Osteocyte (in vitro differentiated cells): ENCODE measurements at places on chromosomes 7 and 10. TPM values are rescaled to one million over a fixed set of nuclear protein-coding genes. Genes with fewer than 3 reads are reported as not detected.
A peak's percentile ranks its signal among the peaks of the same experiment; 100 is the strongest.

RBP3 gene
- not detected in 2 replicates for total RNA-seq

- DNase-seq, result no peak
- H3K36me3 ChIP-seq, result no peaks in the 10 kb centered on the region
- H3K27ac ChIP-seq, result no peak overlapping the region
- no peaks in the 10 kb centered on the region for H3K4me1 ChIP-seq
Measured at GRCh38 chr10:33819206-33819605, 484.7 kb upstream of the NRP1 start.

GRCh38 chr7:41472427-41473125, 230.3 kb downstream of the INHBA start:
- H3K36me3 ChIP-seq, result no peaks in the 10 kb centered on the region
- peak overlapping the region; percentile 81 for H3K27ac ChIP-seq
- no peak for DNase-seq
- H3K4me1 ChIP-seq, result peaks cover 50% of the 10 kb centered on the region
- H3K4me3 ChIP-seq, result peak overlapping the region; percentile 12

PIK3CG gene
- total RNA-seq, result not detected in 2 replicates

DNA sequence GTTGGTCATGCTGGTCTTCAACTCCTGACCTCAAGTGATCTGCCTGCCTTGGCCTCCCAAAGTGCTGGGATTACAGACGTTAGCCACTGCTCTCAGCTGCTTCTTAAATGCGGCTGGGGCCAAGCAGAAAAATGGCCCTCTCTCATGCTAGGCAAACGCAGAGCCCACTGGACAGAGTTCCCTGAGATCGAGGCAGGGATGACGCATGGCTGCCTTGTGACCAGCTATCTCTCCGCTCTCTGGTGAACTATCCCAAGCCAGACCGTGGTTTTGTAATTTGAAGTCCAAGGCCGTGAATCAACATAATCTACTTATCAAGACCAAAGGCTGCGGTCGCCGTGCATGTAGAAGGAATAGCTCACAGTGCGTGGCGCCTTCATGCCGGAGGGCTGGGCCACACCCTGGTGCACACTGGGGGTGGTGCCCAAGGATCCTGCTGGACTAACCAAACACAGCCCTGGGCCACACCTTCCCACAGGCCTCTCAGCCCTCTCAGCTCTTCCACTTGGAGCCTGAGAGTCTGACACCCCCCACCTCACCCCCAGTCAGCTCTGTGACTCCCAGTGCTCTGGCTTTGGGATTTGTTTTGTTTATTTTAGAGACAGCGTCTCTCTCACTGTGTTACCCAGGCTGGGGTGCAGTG, 88.1 kb upstream of the CUX1 start:
- DNase-seq, result no peak
- no peaks in the 10 kb centered on the region for H3K36me3 ChIP-seq
- H3K27me3 ChIP-seq, result peaks cover 8% of the 10 kb centered on the region

CPEB3 gene
- 1.9 and 2.0 TPM in 2 replicates for total RNA-seq

GRCh38 chr7:98276241-98276761, 5.2 kb upstream of the BRI3 start:
- H3K4me1 ChIP-seq, result peaks cover 8% of the 10 kb centered on the region
- no peaks in the 10 kb centered on the region for H3K36me3 ChIP-seq
- H3K27ac ChIP-seq, result no peak overlapping the region
- no peak for DNase-seq
- no peaks in the 10 kb centered on the region for H3K27me3 ChIP-seq

DNA sequence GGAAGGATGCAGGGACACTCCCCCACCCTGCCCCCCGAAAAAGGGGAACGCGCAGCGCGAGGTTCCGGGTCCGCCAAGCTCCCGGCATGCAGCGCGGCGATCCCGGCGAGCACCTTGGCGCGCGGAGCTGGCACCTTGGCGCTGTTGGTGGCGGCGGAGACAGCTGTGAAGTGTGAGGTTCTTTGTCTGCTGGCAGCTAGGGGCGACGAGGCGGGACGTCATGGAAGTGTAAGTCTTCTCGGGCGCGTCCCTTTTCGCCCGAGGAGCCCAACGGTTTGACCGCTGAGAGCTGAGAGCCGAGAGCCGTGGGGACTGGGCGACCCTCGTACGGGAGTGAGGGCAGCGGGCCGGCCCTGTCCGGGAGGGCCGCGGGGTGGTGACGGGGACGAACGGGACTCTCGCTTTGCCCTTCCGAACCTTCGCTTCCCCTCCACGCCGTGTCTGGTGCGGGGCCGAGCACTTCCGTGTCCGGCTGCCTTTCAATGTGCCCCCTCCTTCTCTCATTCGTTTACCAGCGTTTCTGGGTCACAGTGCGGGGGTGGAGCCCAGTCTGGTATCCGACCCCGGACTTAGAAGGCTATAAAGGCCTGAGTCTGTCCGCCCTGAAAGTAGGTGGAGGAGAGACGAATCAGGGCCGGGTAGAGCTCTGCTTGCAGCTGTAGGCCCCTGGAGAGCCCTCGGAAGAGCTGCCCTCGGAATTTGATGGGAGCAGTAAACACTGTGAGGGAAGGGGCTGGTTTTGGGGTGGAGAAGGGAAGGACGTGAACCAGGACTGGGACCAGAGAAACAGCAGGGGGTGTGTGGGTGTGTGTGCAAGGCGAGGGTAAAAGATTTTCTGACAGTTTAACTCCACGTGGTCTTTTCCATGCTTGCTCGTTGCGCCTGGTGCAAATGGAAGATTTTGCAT, at the start of gene CRCP:
Gene CRCP, plus strand, starts transcription at position 105 of the 907 bp plus-strand sequence. Its CDS starts 116 bp downstream, at position 221.
- peak within 1 kb of the TSS; percentile 100 for H3K4me3 ChIP-seq
- DNase-seq, result peak; percentile 90
- no peaks in the 10 kb centered on the region for H3K27me3 ChIP-seq
- H3K27ac ChIP-seq, result peak within 1 kb of the TSS; percentile 97
- H3K4me1 ChIP-seq, result peaks cover 30% of the 10 kb centered on the region

DNA sequence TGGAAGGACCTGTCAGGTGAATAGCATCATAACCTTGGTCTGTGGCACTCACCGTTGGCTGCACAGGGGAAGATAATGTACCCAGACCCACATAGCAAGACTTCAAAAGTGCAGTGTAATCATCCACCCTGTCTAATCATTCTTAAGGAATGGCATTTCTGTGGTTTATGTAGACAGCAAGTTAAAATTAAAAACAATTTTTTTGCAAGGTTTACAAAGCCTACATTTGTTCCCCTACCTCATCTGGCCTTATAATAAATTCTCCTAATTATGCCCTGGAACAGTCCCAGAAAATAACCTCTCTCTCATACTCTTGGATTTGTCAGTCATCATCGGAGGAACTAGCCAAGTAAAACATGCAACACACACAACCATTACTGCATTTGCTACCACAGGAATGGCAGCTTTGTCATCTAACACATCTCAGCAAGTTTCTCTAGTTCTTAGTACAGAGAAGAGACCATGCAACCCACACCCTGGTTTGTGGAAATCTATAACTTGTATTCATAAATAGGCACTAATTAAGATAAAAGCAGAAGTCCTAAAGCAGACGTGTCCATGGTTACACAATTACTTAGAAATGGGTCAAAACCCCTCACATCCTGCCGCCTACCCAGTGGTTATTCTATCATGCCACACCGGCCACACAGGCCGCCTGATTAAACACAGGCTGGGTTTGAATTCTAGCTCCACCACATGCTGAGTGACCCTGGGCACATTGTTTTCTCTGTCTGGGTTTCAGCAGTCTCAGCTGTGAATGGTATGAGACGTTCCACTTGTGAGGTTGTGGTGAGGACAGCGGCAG, 19.1 kb downstream of the ABLIM1 start:
- H3K27me3 ChIP-seq, result peaks cover 7% of the 10 kb centered on the region
- H3K4me1 ChIP-seq, result peaks cover 33% of the 10 kb centered on the region
- H3K27ac ChIP-seq, result peak overlapping the region; percentile 39
- H3K4me3 ChIP-seq, result no peak overlapping the region
- no peaks in the 10 kb centered on the region for H3K36me3 ChIP-seq

DNA sequence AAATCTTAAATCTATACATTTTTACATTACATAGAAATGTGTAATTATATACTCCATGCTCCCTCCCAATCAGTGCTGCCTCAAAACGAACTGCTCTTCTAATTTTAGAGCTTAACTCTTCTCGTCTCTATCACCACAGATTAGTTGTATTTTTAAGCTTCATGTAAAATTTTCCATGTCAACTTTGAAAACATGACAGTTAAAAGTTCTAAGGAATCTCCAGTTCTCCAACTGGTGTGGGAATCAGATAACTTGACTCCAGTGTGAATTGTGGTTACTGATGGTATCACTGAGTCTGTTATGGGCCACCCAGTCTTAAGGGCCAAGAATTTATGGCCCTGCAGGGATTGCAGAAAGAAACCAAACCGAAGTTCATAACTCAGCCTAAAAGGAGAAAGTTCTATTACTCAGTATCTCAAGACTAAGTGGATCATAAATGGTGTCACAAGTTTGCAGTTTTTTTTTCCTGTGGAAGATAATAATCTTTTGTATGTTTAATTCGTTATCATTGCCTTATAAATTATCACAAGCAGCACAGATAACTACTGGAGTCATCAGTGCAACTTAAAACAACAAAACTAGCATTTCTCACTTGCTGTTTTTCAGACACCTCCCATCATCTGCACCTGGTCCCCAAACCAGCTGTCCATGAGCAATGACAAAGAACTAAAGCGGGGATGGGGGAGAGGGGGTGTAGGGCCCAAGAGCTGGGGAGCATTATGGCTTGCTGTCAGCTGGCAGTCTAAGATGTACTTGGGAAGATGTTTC, 31.5 kb upstream of the KMT2E start:
- no peaks in the 10 kb centered on the region for H3K27me3 ChIP-seq
- H3K36me3 ChIP-seq, result peaks cover 7% of the 10 kb centered on the region
- DNase-seq, result no peak

PDZD7 gene
- 1.9 and 2.1 TPM in 2 replicates for total RNA-seq

DNA sequence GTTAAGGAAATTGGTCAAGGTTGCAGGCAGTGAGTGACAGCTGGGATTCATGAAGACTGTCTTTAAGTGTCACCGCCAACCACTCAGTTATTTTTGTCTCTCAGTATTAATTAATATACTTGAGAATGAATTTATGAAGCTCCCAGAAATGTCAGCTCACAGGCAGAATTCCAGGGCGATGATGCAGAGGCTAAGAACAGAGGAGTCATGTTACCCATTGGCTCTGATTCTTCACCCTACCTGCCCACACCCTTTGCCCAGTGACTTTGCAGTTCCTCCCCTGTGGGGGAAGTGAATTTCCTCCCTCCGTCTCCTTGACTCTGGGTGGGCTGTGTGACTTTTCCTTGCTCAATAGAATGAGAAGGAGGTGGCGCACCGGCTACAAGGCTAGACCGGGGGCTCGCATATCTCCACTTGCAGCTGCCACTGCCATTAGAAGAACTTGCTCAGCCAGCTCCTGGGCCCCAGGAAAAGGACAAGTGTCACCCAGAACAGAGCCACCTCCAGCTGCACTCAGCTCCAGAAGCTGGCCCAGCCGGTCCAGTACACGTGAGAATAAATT, 157.1 kb upstream of the PRKCQ start:
- peaks cover 35% of the 10 kb centered on the region for H3K4me1 ChIP-seq
- DNase-seq, result no peak
- no peaks in the 10 kb centered on the region for H3K36me3 ChIP-seq

GRCh38 chr7:96347471-96347870, 25.6 kb upstream of the SLC25A13 start:
- no peak overlapping the region for H3K4me3 ChIP-seq
- peaks cover 5% of the 10 kb centered on the region for H3K4me1 ChIP-seq
- no peaks in the 10 kb centered on the region for H3K36me3 ChIP-seq

TMUB1 gene
- total RNA-seq, result 26.1 and 30.0 TPM in 2 replicates

GRCh38 chr7:70619659-70620058, 512.3 kb upstream of the GALNT17 start:
- H3K27me3 ChIP-seq, result no peaks in the 10 kb centered on the region
- H3K4me3 ChIP-seq, result no peak overlapping the region
- DNase-seq, result no peak
- H3K27ac ChIP-seq, result no peak overlapping the region
- peaks cover 2% of the 10 kb centered on the region for H3K36me3 ChIP-seq
- H3K4me1 ChIP-seq, result peaks cover 15% of the 10 kb centered on the region

PKD1L1 gene
- 0.05 and 0.13 TPM in 2 replicates for total RNA-seq

EPO gene
- total RNA-seq, result not detected in 2 replicates

GRCh38 chr7:123012435-123012834, 16.9 kb upstream of the TAS2R16 start:
- H3K4me1 ChIP-seq, result no peaks in the 10 kb centered on the region
- no peak overlapping the region for H3K4me3 ChIP-seq
- H3K36me3 ChIP-seq, result no peaks in the 10 kb centered on the region
- H3K27ac ChIP-seq, result no peak overlapping the region

AGBL3 gene
- 1.2 and 1.3 TPM in 2 replicates for total RNA-seq

DNA sequence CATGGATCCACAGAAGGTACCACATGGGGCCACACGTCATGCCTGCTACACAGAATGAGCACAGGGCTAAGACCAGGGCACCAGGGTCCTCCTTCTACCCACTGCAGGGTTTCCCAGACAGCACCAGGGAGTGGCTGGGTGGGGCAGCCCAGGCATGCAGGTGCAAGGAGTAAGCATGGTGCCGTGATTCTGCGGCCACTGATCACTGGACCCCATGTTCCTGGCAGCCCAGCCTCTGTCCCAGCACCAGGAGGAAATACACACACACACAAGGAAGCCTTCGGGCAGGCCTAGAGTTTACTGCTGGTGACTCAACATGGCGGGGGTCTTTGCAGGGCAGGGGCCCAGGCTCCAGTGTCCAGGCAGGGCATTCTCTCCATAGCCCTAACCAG, 13.9 kb downstream of the ATP6V1F start:
- no peak for DNase-seq
- H3K4me1 ChIP-seq, result no peaks in the 10 kb centered on the region
- no peaks in the 10 kb centered on the region for H3K36me3 ChIP-seq
- H3K4me3 ChIP-seq, result no peak overlapping the region

ANKRD30A gene
- not detected in 2 replicates for total RNA-seq

- no peaks in the 10 kb centered on the region for H3K27me3 ChIP-seq
- H3K4me1 ChIP-seq, result peaks cover 5% of the 10 kb centered on the region
- no peak overlapping the region for H3K27ac ChIP-seq
- no peak for DNase-seq
Measured at GRCh38 chr10:35079265-35079664, 10.9 kb downstream of the CUL2 start.

CPA5 gene
- 0.51 TPM in 1 of 2 replicates, not detected in the other for total RNA-seq

GRCh38 chr10:129754211-129755050, 209.6 kb downstream of the EBF3 start:
- H3K4me3 ChIP-seq, result no peak overlapping the region
- no peaks in the 10 kb centered on the region for H3K36me3 ChIP-seq
- H3K27ac ChIP-seq, result no peak overlapping the region
- H3K4me1 ChIP-seq, result no peaks in the 10 kb centered on the region
- H3K27me3 ChIP-seq, result no peaks in the 10 kb centered on the region

- peak overlapping the region; percentile 24 for H3K4me3 ChIP-seq
- H3K27me3 ChIP-seq, result no peaks in the 10 kb centered on the region
- H3K4me1 ChIP-seq, result peaks cover 64% of the 10 kb centered on the region
- peak overlapping the region; percentile 84 for H3K27ac ChIP-seq
- no peaks in the 10 kb centered on the region for H3K36me3 ChIP-seq
Measured at GRCh38 chr10:61629576-61629975, 33.2 kb upstream of the CABCOCO1 start.

- no peak overlapping the region for H3K27ac ChIP-seq
- H3K4me1 ChIP-seq, result peaks cover 47% of the 10 kb centered on the region
- H3K36me3 ChIP-seq, result peaks cover 7% of the 10 kb centered on the region
- H3K27me3 ChIP-seq, result no peaks in the 10 kb centered on the region
Measured at GRCh38 chr10:119416855-119417254, 125.7 kb downstream of the RGS10 start.
